ENCODE measurements at places on chromosomes 5 and 9. TPM values are rescaled to one million over a fixed set of nuclear protein-coding genes. Genes with fewer than 3 reads are reported as not detected.

DNA sequence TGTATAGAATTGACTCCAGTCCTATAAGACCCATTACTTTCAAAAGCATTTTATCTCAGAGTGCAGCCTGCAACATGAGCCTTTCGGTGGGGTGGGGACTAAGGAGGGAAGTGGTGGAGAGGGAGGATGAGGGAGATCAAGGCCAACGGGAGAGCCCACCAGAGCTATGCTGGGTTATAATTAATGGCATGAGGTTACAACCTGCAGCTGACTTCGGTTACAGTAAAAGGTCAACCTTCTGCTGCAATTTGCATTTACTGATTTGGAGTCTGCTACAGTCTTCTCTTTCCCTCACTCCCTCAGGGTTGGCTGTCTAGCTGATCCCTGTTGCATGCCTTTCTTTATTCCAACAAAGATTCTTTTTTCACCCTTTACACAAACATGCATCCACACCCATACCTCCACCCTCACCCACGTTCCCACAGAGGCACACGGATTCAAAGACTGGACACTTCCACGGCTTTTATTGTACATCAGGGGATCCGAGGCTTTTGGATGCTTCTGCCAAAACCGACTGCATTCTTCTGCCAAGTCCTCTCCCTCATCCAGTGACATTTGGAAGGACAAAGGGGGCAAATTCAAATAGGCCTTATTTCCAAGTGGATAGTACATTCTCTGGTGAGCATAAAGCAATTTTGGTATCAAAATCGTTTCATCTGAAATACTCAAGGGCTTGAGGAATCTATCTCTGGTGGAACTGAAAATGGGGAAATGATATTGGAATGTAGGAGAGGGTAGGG lies 381.2 kb downstream of the NFIB start:
- no peak for DNase-seq

DNA sequence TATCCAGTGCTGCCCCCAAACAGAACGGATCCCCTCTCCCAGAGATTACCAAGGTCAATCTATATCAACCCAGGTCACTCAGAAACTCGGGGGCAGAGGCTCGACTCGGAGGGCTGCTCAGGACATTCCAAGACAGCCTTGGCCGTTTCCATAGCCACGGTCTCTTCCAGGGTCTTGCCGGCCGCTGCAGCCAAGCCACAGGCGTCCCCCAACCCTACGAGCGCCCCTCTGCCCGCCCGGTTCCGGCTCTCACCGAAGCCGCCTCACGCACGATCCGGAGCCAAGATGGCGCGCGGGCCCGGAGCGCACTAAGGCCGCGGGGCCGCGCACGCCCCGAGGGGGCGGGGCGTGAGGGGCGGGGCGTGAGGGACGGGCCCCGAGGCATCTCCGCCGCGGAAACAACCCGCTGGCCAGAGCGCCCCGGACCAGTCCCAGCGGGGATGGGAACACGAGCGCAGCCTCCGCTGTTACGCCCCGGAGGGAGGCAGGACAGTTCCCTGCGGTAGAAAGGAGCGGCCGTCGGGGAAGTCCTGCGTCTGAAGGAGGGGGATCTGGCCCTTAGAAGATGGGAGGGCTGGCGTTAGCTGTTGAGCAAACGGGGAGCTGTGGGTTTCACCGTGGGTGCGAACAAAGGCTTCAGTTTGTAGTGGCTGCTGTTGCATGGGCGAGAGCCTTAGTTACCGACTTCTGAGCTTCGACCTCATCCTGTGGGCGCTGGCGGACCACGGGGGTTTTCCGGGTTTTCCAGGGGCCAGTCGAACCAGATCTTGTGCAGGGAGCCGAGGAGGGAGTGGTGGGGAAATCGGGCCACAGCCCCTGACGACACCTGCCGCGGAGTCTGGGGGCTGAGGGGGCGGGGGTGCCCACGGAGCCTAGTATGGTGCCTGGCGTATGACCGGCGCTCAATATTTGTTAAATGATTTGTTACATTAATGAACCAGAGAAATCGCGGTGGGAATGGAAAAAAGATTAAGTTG lies at the start of gene RPP25L:
TSS of gene RPP25L (minus strand) at position 287 of the 977 bp plus-strand sequence. CDS start 801 bp downstream, outside the sequence.
- peak; percentile 87 for DNase-seq

Gene SNCB
- polyA plus RNA-seq: not detected

Gene RNF145
- 44.3 TPM for polyA plus RNA-seq

Gene ALDH1A1
- polyA plus RNA-seq: 40.2 TPM

- DNase-seq: no peak
These were observed 3.4 kb upstream of the IRX4 start for GRCh38 chr5:1885868-1886845.

Gene TNFSF8
- 0.49 TPM for polyA plus RNA-seq

Gene UGCG
- polyA plus RNA-seq: 37.1 TPM

Data from muscle of back (tissue), 13 donors.